NCI-H2107 (cell line): ENCODE measurements at places on chromosomes 11 and 22.

GRCh38 chr22:42780070-42780540 lies 59.4 kb upstream of the A4GALT start:
- peak; percentile 37 for DNase-seq

DNA sequence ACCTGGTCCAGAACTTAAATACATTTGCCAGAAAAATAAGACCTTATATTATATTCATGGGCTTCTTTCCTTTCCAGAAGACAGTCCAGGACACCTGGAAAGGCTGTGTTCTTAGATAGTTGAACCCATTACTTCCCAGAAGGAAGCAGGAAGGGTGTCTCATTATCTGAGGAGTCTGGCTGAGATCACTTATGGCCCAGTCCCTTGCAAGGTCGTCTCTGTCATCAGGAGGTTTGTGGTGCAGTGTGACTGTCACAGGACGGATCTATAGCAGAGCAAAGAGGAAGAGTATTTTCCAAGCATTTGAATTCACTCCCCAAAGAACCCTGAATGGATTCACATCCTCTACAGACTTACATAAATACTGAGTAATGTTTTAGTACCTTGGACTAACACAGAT lies 270.7 kb upstream of the MTNR1B start:
- no peak for DNase-seq

DNA sequence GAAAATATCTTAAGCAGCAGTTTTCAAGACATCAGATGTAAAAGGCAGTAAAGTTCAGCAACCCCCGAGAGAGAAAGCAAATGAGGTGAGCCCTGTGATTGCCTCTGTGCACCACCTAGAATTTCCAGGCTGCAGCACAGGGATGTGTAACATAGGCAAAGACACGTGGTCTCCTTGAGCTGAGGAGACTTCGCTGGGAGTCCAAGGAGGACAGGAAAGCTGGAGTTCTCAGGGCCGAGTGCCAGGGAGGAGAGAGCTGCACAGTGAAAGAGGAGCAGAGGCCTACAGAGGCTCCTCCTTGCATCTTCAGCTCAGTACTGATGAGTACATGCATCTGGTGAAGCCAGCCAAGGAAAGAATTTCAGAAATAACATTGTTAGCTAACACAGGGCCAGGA lies 17.6 kb upstream of the TOLLIP start:
- DNase-seq, result no peak

- no peak for DNase-seq
Measured at GRCh38 chr22:23796461-23796860, 9.7 kb downstream of the SMARCB1 start.

GRCh38 chr11:66491315-66491935 lies 11.2 kb downstream of the DPP3 start:
- DNase-seq, result no peak

DNA sequence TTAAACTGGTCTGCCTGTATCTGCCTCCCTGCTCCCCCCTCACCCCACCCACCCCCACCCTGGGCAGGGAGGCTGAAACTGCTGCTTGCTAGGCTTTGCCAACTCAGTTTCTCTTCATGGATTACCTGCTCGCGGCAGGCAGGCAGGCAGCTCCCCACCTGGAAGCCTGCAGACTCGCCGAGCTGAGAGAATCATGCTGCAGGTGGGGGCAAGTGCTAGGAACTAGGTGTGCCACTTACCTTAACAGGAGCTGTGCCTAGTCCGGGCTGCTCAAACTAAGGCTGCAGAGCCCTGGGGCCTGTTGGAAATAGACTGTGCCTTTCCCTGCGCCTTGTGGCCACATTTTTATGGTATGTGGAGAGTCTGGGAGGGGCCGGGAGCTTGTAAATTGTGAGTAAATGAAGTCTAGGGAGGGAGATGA lies 30.3 kb downstream of the MARK2 start:
- no peak for DNase-seq

- DNase-seq, result no peak
Measured at GRCh38 chr11:82356316-82356715, 377.3 kb downstream of the FAM181B start.

GRCh38 chr11:99142237-99142636 lies 121.5 kb downstream of the CNTN5 start:
- DNase-seq, result no peak

DNA sequence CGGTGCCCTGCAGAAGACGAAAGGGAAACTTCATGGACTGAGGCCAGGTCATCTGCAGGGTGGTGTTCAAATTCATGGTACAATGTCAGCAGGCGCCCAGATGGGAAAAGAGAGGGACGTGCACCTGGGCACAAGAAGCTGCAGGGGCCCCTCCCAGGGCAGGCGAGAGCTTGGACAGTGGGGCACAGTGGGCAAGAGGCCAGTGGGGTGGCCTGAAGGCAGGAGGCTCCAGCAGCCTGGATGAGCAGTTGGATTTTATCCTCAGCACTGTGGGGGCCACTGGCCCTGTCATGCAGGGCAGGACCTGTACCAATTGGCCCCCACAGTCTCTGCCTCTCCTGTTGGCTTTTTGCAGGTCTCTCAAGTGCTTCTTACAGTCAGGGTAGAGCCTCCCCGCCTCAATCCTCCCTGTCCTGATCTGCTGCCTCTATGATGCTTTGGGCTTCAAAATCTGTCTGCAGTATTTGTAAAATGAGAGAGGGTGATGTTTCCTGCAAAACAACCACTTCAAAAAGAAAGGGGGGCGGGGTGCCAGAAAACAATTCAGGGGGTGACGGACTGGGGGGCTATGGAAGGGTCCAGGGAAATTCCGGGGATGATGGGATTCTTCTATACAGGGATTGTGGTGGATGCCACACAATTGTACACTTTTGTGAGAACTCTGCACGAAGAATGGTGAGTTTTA lies 1.7 kb upstream of the BID start:
- no peak for DNase-seq

- DNase-seq, result no peak
Measured at GRCh38 chr22:40479887-40480538, 109.6 kb downstream of the SGSM3 start.

DNA sequence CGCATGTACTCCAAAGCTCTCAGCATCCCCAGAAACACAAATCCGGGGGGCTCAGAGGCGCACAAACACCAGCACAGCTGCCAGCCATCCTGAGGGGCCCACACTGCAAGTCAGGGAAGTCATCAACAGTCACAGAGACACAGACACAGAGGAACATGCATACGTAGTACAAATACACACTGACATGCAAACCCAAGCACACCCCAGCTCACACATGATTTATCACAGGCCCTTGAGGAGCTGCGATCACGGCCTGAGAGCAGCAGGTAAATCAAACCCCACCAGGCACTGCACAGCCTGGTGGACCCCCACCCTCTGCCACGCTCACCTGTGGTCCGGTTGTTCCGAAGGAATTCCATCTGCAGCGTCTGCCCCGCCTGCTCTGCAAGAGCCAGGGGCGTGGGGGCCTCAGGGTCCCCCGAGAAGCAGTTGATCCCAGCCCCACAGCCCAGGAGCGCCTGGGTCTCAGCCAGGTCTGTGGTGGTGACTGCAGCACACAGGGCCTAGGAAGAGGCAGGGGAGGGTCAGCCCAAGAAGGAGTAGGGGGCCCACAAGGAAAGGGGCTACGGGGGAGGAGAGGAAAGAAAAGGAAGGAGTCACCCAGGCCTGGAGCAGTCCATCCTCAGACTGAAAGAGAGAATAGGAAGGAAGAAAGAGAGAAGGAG lies 28.5 kb upstream of the PDE2A start:
- no peak for DNase-seq

DNA sequence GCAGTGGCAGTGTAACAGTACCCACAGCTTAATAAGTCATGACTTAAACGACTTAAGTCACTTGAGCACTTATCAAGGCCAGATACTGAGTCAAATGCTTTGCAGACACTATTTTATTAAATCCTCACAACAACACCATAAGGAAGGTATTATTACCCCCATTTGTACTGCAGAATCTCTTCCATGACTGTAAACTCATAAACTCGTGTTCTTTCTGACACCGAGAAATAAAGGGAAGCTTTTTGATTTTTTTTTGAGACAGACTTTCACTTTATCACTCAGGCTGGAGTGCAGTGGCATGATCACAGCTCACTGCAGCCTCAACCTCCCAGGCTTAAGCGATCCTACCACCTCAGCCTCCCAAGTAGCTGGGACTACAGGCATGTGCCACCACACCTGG lies 103.8 kb downstream of the ABTB2 start:
- DNase-seq, result no peak

DNA sequence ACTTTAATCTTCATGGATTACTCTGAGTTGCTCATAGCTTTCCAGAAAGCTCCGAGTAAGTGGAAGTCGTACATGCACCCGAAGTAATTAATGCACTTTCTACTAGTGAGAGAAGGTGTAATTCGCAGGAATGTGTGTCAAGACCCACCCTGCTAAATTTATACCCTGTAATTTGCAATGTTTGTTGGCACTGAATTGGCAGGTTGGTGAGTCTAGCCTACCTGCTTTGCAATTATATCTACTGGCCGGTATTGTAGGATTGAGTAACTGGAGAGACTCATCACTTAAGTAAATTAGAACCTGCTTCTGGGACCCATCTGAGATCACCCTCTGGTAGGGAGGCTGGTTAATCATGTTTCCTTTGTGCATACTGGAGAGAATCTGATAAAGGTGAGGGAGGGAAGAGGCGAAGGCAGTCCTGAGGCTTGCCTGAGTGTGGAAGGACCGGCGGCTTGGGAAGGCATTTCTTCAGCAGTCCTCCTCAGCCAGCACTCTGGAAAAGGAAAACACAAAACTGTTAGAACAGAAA lies 63.3 kb downstream of the LDLRAD3 start:
- DNase-seq, result no peak

DNA sequence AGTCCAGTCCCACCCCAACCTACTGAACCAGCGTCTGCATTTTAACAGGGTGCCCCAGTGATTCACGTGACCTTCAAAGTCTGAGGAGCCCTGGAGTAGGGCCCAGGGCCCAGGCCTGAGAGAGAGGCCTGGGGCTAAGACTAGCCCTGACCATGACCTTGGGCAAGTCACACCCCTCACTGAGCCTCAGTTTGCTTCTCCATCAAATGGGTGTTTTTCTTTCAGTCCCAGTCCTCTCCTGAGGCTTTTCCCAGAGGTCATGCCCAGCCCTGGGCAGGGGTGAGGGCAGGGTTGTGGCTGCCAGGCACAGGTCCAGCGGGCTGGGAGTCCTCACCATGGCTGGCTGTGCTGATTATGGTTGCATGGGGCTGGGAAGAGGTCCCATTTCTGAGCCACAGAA lies 33.0 kb upstream of the GCAT start:
- DNase-seq, result no peak

GRCh38 chr11:70732881-70733196 lies 334.5 kb downstream of the CTTN start:
- no peak for DNase-seq

GRCh38 chr22:23219822-23220484 lies 39.6 kb downstream of the BCR start:
- no peak for DNase-seq

- DNase-seq, result no peak
Measured at GRCh38 chr22:48709453-48709852, 1118.2 kb downstream of the BRD1 start.

- no peak for DNase-seq
Measured at GRCh38 chr11:113474362-113475159, 637 bp downstream of the DRD2 start.

- DNase-seq, result no peak
Measured at GRCh38 chr11:57364851-57365660, 15.9 kb downstream of the PRG3 start.

DNA sequence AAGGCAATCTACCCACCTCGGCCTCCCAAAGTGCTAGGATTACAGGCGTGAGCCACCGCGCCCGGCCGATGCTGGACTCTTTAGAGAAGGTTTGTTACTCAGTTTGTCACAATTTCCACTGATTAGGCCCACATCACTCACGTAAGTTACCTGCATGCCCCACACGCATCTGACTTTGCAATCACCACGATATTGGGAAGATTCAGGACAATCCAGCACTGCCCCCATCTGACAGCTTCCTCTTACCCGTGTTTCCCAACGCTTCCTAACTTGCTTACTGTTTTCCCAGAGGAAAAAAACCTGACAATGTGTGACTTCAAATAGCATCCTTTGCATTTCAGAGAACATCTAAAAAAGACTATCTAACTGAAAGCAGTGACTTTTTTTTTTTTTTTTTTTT lies 21.8 kb upstream of the EIF3M start:
- DNase-seq, result no peak

GRCh38 chr11:47179655-47179991 lies 2.9 kb upstream of the ARFGAP2 start:
- DNase-seq, result no peak

- DNase-seq, result no peak
Measured at GRCh38 chr11:109983358-109983757, 109.8 kb upstream of the ZC3H12C start.

DNA sequence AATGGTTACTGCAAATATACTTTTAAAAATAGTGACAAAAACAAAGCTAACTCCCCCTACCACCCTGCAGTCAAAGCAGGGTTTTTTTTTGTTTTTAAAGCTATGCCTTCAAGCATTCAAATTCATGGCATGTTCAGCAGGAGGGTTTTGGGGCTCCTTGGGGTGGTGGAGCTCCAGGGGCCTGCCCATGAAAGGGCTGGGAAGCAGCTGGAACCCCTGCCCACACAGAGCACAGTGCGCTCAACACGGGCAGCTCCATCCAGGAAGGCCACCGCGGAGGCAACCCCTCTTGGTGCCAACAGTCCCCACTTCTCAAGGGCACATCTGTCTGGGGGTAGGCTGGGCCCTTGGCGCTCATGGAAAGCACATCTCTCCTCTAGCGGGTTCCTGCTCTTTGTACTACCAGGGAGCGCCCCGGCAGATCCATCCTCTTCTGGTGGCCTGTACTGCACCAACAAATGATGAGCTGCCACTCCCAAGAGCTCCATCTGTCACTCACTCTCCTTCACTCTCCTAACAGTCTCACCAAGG lies 16.6 kb upstream of the PHLDA2 start:
- DNase-seq, result no peak

GRCh38 chr11:128284634-128285033 lies 302.7 kb downstream of the ETS1 start:
- DNase-seq, result no peak

DNA sequence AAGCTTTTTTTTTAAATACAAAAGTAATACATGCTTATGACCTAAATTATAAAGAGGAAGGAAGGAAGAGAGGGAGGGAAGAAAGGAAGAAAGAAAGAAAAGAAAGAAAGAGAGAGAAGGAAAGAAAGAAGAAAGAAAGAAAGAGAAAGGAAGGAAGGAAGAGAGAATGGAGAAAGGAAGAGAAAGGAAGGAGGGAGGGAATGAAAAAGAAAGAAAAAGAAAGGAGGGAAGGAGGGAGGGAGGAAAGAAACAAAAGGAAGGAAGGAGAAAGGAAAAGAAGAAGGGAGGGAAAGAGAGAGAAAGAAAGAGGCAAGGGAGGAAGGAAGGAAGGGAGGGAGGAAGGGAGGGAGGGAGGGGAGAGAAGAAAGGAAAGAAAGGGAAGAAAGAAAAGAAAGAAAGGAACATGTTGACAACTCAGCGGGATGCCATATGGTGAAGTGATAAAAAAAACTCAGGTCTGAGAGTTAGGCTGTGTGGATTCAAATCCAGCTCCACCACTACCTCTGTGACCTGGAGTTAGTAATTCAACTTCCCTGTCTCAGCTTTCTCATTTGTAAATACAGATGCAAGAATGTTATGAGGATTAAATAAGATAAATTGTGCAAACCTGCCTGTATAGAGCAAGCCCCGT lies 9.6 kb upstream of the EED start:
- DNase-seq, result no peak

GRCh38 chr11:118608360-118609227 lies 1.2 kb downstream of the PHLDB1 start:
- no peak for DNase-seq

- no peak for DNase-seq
Measured at GRCh38 chr11:15589070-15589626, 474.4 kb downstream of the INSC start.

- DNase-seq, result no peak
Measured at GRCh38 chr22:37488337-37489135, 2.4 kb upstream of the MFNG start.

GRCh38 chr11:9625162-9625561 lies 38.7 kb upstream of the SWAP70 start:
- no peak for DNase-seq
